ENCODE measurements at places on chromosomes 7 and 10. TPM values are rescaled to one million over a fixed set of nuclear protein-coding genes. Genes with fewer than 3 reads are reported as not detected.

GRCh38 chr7:131653418-131654248 is 97.2 kb upstream of the PODXL start:
- no peak overlapping the region for H3K4me3 ChIP-seq
- no peaks in the 10 kb centered on the region for H3K27me3 ChIP-seq
- no peaks in the 10 kb centered on the region for H3K36me3 ChIP-seq
- no peak for DNase-seq

The LBX1 gene
- not detected for total RNA-seq

DNA sequence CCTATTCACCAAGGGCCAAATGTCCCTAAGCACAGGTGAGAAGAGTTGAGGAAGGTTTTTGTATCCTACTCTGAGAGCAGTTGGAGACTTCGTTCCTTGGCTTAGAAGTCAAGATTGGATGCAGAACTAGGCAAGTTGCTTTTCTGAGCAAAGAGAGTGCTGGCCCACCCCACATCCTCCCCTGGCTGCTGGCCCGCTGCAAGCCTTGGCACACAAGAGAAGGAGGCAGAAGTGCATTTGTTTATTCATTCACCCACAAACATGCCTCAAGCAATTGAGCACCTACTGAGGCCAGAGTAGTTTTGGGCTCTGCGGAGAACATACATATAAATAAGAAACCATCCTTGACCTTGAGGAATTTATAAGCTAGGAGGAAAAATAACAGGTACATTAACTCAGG is 318.9 kb downstream of the KCNMA1 start:
- H3K36me3 ChIP-seq = no peaks in the 10 kb centered on the region
- H3K27ac ChIP-seq = no peak overlapping the region
- H3K4me3 ChIP-seq = no peak overlapping the region
- H3K4me1 ChIP-seq = no peaks in the 10 kb centered on the region

- DNase-seq = peak; percentile 66
- H3K27ac ChIP-seq = peak overlapping the region; percentile 61
- H3K36me3 ChIP-seq = no peaks in the 10 kb centered on the region
- H3K4me3 ChIP-seq = no peak overlapping the region
Observed at GRCh38 chr10:97543025-97543546, 29.5 kb upstream of the ANKRD2 start.

The MKX gene
- 1.7 TPM for total RNA-seq

DNA sequence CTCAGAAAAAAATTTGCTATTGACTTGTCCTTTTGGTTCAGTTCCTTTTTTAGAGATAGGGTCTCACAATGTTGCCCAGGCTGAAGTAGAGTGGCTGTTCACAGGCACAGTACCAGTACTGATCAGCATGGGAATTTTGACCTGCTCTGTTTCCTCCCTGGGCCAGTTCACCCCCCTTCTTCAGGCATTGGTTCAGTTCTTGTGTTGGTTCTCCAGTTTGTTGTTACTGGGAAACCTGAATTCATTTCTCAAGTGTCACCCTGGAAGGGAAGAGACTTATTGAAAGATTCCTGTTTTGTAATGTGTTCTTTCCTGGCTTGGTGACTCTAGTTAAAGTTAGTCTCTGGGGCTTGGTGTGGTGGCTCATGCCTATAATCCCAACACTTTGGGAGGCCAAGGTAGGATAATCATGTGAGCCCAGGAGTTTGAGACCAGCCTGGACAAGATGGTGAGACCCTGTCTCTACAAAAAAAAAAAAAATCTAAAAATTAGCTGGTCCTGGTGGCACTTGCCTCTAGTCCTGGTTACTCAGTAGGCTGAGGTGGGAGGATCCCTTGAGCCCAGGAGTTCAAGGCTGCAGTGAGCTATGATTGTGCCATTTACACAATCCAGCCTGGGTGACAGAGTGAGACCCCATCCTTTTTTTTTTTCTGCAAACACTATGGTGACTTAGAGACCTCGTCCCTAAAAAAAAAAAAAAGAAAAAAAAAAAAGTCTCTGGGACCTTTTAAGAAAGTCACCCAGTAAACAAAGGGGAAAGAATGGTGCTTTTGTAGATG is 52.7 kb downstream of the CNNM2 start:
- H3K27me3 ChIP-seq = no peaks in the 10 kb centered on the region
- no peaks in the 10 kb centered on the region for H3K4me1 ChIP-seq
- H3K27ac ChIP-seq = no peak overlapping the region
- H3K36me3 ChIP-seq = no peaks in the 10 kb centered on the region
- no peak overlapping the region for H3K4me3 ChIP-seq

DNA sequence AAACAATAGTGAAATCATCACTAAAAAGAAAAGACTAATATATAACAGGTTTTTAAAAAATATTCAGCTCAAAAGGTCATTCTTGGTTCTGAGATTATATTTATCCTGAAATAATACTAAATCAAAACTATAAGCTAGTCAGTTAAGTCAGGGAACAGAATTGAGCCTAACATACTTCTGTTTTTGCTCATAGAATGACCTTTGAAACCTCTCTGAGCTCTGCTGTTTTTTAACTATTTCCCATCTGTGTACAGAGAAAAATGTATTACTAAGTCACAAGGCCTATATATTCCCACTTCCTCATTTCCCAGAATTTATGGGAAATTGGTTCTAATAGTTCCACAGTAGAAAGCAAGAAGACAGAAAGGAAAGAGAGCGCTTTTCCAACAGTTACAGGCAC is 346.8 kb upstream of the ETV1 start:
- no peaks in the 10 kb centered on the region for H3K27me3 ChIP-seq
- no peak overlapping the region for H3K27ac ChIP-seq
- H3K4me1 ChIP-seq = peaks cover 19% of the 10 kb centered on the region
- H3K4me3 ChIP-seq = no peak overlapping the region

DNA sequence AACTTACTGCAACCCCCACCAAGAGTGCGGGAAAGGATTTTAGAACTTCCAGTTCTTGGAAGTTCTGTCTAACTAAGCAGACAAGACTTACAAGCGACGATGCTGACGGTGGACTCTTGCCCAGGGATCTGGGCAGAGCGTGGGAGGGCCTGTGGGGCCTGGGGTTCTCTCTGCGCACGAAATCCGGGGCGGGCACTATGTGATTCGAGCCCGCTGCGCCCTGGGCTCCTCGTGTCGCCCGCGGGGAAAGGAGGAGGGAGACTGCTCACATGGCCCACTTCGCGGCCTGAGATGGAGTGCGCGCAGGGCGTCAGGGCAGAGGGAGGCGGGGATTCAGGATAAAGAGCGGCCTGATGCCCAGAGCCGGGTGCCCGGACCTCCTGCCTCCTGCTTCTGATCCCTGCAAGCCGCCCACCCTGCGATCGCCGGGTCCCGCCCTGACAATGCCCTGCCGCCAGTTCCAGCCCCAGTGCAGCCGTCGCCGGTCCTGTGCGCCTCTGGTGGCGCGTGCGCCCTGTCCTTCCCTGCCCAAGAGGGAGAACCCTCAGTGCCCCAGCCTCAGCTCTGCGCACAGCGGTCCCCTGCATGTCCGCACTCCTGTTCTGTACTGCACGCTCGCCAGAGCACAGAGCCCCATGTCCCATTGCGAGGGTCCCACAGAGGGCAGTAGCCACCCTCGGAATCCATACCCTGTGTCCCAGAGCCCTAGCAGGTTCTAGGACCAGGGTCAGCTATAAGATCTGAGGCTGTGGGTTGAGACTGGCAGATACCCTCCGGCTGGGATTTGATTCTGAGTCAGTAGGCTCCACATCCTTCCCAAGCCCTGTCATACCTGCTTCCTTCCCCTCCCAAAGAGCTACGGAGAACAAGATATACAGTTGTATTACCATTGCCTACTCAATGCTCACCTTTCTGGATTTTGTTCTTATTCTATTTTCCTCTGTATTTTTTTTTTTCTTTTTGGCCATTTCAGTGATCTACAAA is 99.4 kb upstream of the TMEM106B start:
- H3K4me3 ChIP-seq = peak overlapping the region; percentile 58
- DNase-seq = peak; percentile 82
- H3K36me3 ChIP-seq = no peaks in the 10 kb centered on the region
- H3K4me1 ChIP-seq = no peaks in the 10 kb centered on the region
- H3K27ac ChIP-seq = no peak overlapping the region

DNA sequence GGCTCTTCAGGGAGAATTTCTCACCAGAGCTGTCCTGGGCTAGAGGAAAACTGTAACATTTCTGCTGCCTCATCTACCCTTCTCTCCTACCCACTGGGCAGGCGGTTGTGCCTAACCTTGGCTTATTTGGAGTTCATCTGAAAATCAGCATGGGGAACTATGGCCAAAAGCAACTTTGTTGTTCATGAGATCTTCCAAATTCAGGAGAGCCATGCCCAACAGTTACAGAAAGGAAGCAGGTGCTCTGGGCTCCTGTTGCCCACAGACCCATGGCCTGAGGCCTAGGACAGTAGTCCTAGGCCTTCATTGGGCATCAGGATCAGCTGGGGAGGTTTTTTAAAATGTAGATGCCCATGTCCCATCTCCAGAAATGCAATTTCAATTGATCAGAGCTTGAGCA is 85.2 kb downstream of the GRID1 start:
- H3K27me3 ChIP-seq = no peaks in the 10 kb centered on the region
- no peaks in the 10 kb centered on the region for H3K36me3 ChIP-seq
- H3K4me3 ChIP-seq = no peak overlapping the region
- DNase-seq = no peak

GRCh38 chr7:157719705-157720655 is 383.2 kb downstream of the DNAJB6 start:
- no peaks in the 10 kb centered on the region for H3K4me1 ChIP-seq
- no peaks in the 10 kb centered on the region for H3K36me3 ChIP-seq
- no peak for DNase-seq
- no peak overlapping the region for H3K4me3 ChIP-seq

The ASL gene
- 15.9 TPM for total RNA-seq

GRCh38 chr10:35435824-35436223 is 99.5 kb downstream of the CCNY start:
- H3K4me1 ChIP-seq = no peaks in the 10 kb centered on the region
- H3K4me3 ChIP-seq = no peak overlapping the region
- DNase-seq = no peak
- H3K27ac ChIP-seq = no peak overlapping the region

- H3K36me3 ChIP-seq = no peaks in the 10 kb centered on the region
- H3K27ac ChIP-seq = no peak overlapping the region
- no peak overlapping the region for H3K4me3 ChIP-seq
Observed at GRCh38 chr10:97765201-97765600, 6.6 kb downstream of the SFRP5 start.

The AKR1C1 gene
- 26.3 TPM for total RNA-seq

The CALY gene
- total RNA-seq = 35.5 TPM

The RBP3 gene
- total RNA-seq = 0.25 TPM

DNA sequence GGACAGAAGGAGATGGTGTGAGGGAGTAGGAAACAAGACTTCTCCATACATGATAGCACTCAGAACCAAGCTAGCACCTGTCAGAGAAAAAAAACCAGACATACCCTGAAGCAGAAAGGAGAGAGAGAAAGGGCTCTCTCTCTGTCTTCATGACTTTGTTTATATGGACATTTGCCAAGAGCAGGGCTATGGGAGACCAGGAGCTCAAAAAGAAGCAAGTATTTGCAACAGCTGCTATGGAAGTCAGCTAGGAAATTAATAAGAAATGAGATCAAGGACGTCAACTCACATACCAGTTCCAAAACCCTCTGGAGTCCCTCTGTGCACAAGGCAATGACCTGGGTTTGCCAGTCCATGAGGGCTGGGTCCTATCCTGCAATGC is 111.6 kb downstream of the SGMS1 start:
- H3K4me3 ChIP-seq = no peak overlapping the region
- no peak overlapping the region for H3K27ac ChIP-seq
- H3K4me1 ChIP-seq = peaks cover 27% of the 10 kb centered on the region
- DNase-seq = no peak
- no peaks in the 10 kb centered on the region for H3K36me3 ChIP-seq
- no peaks in the 10 kb centered on the region for H3K27me3 ChIP-seq

The HMX2 gene
- 0.47 TPM for total RNA-seq

DNA sequence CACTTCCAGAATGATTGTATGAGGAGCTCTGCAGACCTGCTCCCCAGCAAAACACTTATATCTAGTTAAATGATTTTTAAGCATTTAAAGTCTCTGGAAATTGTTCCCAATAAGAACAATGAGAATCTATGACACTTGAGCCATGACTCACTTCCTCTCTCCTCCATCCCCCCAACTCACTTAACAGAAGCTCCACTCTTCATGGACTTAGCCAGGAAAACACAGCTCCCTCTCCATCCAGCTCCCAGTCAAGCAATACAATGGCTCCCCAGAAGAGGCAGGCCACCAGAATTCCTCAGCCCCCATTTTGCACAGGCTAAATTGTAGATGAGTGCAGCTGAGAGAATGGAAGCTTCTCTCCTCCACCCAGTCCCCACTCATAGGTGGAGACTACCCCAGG is 27.0 kb downstream of the AOC1 start:
- no peaks in the 10 kb centered on the region for H3K27me3 ChIP-seq
- H3K4me3 ChIP-seq = no peak overlapping the region
- H3K4me1 ChIP-seq = no peaks in the 10 kb centered on the region
- DNase-seq = no peak
- no peaks in the 10 kb centered on the region for H3K36me3 ChIP-seq

DNA sequence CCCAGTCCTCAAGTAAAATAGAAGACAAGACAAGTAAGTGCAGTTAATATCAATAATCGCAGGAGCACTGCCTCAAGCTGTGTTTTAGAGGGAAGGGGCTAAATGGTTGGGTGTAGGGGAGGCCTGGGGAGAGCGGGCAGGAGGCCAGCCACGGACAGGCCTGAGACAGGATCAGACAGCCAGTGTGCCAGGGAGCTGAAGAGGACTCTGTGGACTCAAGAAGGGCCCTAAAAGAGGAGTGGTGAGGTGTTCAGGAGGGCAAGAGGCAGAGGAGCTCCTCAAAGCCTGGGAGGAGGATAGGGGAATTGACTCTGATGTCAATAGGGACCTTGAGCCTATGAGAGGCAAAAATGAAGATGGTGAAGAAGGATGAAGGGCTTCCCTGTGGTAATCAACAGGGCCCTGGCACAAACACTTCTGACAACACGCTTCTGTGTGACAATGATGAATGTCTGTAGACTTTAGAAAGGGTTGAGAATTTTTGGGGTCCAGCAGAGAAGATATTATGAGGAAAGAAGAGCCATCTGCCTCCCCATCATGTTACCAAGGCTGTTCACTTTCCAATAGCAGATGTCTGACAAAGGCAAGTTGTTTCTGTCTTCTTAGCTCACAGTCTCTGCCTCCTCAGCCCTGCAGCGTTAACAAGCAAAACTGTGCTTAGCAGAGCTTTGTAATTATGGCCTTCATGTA is 2.4 kb upstream of the PTPRE start:
- DNase-seq = no peak
- no peaks in the 10 kb centered on the region for H3K4me1 ChIP-seq
- H3K4me3 ChIP-seq = no peak overlapping the region
- H3K36me3 ChIP-seq = no peaks in the 10 kb centered on the region

The SFTPA1 gene
- not detected for total RNA-seq
